ENCODE measurements at places on chromosomes 12 and 14.

- DNase-seq, result no peak
Observed at GRCh38 chr14:67926821-67927220, 107.2 kb downstream of the RAD51B start.

GRCh38 chr12:91413581-91414546 is 231.2 kb upstream of the DCN start:
- DNase-seq, result no peak

GRCh38 chr12:60210756-60211155 is 614.9 kb downstream of the SLC16A7 start:
- no peak for DNase-seq

- DNase-seq, result no peak
Observed at GRCh38 chr12:14923944-14924343, 14.4 kb downstream of the ERP27 start.

DNA sequence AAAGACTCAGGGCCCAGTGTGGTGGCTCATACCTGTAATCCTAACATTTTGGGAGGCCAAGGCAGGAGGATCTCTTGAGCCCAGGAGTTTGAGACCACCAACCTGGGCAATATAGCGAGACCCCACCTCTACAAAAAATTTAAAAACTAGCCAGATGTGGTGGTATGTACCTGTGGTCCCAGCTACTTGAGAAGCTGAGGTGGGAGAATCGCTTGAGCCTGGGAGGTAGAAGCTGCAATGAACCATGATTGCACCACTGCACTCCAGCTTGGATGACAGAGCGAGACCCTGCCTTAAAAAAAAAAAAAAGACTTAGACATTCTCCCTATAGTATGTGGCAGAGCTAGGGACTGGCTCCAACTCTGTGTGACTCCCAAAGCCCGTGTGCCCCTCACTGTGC is 2.9 kb downstream of the UBE3B start:
- DNase-seq, result no peak

- DNase-seq, result no peak
Observed at GRCh38 chr12:106984588-106985137, 2.3 kb downstream of the MTERF2 start.

GRCh38 chr14:79502751-79503148 is 708.6 kb downstream of the DIO2 start:
- DNase-seq, result no peak
